HTR-8/SVneo (cell line): ENCODE measurements at places on chromosomes 2 and 18.
A peak's percentile ranks its signal among the peaks of the same experiment; 100 is the strongest.

GRCh38 chr2:8454797-8455196 is 227.1 kb upstream of the ID2 start:
- DNase-seq: no peak

DNA sequence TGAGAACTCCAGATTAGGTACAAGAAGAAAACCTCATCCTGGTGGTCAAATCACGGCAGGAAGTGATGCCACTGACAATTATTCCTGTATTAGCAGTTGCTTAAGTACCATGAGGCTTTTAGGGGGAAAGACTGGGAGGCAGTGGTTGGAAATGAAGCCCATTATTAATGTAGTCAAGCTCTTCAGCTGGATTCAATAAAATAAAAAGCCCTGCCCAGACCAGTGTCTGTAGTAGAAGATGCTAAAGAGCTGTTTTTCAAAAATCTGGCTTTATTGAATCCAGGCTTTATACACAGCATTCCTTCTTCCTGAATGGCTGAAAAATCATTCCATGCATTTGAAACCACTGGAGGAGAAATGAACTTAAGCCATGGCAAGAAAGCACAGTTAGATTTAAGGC is 155.2 kb downstream of the BCL2 start:
- no peak for DNase-seq

DNA sequence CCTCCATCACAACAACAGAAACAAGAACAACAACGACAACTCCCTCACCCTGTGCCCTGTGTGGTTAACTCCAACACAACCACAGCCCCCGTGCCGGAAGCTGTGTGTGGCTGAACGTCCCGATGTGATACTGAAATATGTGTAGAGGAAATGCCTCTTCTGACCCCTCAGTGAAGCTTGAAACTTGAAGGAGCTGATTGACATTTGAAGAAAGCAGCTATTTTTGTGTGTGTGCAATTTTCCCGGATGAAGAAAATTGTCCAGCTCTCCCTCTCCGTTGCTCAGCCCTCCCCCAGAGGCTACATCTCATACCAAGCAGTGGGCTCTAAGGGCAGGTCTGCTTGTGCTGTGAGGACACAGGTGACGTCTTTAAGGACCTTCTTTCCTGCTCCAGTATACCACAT is 173.8 kb downstream of the ICOS start:
- DNase-seq: no peak

DNA sequence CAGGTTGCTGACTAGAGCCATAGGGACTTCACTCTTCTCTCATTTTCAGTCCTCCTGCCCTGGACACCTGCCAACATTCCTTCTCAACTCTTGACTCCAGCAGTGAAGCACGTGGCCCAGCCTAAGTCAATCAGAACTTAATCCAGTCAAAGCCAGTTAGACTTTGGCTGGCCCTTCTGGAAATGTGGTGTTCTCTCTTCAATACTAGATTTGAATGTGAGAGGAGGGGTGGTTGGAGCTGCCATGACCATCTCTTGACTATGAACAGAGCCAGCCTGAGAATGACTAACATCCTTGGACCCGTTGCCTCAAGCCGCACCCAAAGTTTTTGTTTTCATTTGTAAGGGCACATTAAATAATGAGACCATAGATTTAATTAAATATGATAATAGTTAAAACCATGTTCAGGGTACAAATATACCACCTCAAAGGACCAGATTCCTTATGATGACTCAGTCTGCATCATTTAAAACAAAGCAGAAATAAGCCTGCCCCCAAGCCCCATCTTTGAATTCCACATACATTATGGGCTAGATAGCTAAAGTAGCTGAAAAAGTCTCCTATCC is 49.7 kb upstream of the RASGRP3 start:
- DNase-seq: peak; percentile 41

DNA sequence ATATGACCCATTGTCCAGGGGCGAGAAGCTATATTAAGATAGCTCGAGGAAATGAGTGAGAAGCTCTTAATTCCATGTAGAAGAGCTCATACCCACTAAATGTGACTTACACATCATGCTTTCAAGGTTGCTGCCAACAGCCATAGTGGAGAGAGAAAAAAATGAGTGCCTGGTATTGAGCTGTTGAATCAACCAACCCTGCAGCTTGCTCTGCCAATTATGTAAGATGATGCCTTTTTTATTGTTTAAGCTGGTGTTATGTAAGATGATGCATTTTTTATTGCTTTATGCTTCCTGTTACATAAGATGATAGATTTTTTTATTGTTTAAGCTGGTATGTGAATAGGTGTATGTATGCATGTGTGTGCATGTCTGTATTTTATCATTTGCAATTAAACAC is 228.2 kb downstream of the CCDC178 start:
- DNase-seq: no peak

DNA sequence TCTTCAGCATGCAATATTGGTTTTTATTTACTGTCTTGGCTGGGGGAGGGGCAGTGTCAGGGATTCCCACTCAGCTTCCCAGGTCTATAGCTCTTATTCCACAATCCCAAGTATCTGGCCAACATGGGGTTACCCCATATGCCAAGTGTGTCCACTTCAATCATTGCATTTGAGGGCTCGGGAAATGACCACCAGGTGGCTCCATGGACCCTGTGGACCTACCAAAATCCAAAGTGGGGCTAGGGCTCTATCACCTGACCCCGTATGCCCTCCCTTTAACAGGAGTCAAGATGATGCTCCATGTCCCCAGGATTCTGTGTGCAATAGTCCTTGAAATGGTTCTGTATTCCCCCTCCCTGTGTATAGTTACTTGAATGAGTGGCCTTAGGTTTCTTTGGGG is 12.1 kb upstream of the TRAF3IP1 start:
- DNase-seq: no peak

DNA sequence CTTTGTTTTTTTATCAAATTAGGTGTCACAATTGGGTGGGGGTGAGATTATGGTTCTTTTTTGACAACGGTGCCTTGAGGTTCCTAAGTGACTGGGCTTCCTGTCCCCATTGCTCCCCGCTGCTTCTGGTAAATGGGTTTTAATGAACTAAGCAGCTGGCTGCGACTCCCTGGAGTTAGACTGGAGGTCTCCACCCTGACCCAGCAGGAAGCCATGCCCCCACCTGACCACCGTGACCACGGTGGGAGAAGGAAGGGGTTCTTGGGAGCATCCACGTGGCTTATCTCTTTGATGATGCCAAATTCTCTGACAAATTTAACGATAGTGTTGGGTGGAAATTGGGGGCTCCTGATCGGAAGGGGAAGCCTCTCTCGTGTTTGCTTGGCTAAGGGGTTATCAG is 12.2 kb downstream of the CNDP2 start:
- DNase-seq: no peak

- DNase-seq: no peak
These were observed 797 bp downstream of the TTC32 start for GRCh38 chr2:19900931-19901441.
